IPS-NIHi11 (cell line): ENCODE measurements at places on chromosomes 3 and 15.

- DNase-seq = no peak
Measured at GRCh38 chr3:197540961-197541377, 14.8 kb downstream of the BDH1 start.

DNA sequence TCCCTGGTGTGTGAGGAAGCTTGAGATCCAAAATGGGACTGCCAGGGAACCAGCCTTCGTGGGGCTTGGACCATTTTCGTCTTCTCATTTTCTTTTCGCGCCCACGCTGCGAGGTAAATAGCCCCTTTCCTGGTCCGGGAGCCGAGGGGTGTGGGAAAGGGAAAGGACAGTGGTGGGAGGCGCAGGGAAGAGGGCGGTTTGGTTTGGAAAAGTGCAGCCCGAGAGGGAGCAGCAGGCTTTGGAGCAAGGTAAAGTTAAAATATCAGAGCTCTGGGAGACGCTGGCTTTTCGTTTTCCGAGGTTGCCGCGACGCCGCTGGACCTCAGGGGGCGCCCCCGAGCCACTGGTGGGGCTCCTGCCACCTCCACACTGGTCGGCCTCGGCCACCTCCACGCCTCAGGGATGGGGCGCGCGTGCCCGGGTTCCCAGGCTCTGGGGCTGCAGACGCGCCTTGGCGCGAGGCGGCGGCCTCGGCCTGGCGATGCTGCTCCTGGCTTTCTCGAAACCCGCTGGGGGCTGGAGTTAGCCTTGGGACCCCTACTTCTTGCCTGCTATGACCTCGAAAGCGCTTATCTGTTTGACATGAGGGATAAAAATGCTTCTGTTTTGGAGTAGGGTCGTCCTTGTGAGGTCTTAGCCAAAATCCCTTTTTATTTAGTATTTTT lies 3.2 kb downstream of the PTPRG start:
- DNase-seq = peak; percentile 73

DNA sequence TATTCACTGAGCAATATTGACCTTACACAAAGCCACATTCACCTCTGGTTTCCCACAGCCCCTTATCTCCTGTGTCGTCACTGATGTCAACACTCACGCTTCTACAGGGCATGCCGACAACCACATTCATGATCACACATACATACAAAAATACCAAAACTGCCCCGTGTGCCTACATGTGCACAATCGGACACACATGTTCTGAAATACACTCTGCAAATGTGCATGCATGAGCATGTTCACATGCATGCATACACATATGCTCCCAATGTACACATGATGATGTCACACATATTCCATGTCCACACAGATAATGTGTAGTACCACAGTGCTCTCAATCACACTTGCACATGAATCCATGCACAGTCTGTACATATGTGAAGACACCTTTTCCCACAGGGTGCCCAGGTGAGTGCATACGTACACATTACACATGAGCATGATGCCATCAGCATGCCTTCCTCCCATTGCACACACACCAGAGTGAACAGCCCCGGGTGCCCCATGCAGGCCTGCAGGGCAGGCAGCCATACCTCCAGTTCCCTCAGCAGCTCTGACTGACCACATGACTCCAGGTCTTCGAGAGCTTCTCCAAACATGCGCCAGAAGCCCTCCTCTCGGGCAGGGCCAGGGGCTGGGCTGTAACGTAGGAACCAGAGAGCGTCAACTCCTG lies 37.0 kb downstream of the GRIP2 start:
- DNase-seq = no peak

DNA sequence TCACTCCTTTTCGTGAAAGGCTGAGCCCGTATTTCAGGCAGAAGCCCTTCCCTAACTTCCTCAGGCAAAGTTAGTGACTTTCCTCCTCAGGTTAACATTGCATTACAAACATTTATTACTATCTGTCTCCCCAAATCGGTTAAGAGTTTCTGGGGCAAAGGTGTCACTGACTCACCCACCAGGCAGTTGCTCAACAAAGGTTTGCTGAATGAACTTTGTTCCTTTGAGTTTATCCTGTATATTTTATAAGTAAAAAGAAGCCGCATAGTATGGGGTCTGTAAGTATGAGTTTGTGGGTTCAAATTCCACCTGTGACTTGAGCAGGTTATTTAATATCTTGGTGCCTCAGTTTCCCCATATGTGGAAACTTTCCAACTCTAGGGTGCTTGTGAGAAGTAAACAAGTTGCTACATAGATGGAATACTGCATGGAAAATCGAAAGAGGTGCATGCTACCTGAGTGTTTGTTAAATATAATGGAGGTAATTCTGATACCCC lies 177.7 kb downstream of the THRB start:
- DNase-seq = no peak

DNA sequence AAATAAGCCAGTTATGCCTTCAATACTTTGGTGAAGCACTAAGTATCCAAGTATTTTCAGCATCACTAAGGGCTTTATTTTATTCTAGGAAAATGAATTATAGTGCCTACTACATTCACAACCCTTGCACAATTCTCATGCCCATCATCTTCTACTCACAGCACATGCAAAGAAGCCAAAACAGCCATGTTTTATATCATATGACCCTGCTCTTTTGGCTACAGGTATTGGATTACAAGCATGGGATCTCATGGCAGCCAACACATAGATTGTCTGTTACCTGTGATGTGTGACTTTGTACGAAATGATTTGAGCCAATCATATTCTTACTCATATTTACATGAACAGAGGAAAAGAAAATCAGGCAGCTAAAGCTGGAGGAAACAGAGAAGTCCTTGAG lies 38.6 kb downstream of the STT3B start:
- DNase-seq = no peak

DNA sequence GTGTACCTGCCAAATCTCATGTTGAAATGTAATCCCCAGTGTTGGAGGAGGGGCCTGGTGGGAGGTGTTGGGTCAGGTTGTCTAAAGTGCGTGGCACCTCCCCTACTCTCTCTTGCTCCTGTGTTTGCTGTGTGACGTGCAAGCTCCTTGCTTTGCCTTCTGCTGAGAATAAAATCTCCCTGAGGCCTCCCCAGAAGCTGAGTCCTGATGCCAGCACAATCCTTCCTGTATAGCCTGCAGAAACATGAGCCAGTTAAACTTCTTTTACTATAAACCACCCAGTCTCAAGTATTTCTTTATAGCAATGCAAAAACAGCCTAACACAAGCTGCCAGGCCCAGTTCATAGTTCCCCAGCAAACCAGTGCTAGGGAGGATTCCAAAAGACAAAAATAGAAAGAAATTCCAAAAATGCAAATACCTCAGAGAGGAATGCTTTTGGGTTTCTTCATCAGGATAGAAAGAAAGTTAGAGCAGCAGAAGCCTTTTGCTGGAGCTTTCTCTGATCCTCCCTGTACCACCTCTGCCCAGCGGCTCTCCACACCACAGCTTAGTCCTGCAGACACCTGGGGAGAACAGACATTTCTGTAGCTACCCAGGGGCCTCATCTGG lies 25.9 kb upstream of the CDV3 start:
- no peak for DNase-seq

- no peak for DNase-seq
Measured at GRCh38 chr3:177041021-177041729, 156.1 kb downstream of the TBL1XR1 start.
